ENCODE measurements at places on chromosomes 4 and X.

- no peak overlapping the region for H3K4me3 ChIP-seq
- peak overlapping the region; percentile 43 for H3K27ac ChIP-seq
- no peaks in the 10 kb centered on the region for H3K4me1 ChIP-seq
- DNase-seq: no peak
- H3K36me3 ChIP-seq: peaks cover 38% of the 10 kb centered on the region
- no peaks in the 10 kb centered on the region for H3K27me3 ChIP-seq
Observed at GRCh38 chr4:39763714-39764572, 66.0 kb downstream of the UBE2K start.

DNA sequence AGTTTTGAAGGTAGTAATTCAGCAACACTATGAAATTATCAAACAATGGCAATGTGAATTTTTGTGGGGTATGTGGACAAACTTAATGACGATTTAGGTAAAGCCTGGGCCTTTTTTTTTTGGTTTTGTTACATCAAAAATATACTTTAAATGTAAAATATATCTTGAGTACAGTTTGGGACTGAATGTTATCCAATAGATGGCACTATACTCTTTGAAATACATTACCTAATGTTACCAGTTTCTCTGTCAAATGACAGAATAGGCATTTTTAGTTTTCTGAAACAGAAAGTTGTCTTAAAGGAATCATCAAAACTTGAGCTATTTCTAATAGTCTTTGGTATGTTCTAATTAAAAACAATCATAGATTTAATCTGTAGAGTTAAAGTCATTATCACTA, 1651.9 kb downstream of the C4orf33 start:
- H3K27me3 ChIP-seq: no peaks in the 10 kb centered on the region
- no peaks in the 10 kb centered on the region for H3K4me1 ChIP-seq
- H3K27ac ChIP-seq: no peak overlapping the region
- no peak for DNase-seq

DNA sequence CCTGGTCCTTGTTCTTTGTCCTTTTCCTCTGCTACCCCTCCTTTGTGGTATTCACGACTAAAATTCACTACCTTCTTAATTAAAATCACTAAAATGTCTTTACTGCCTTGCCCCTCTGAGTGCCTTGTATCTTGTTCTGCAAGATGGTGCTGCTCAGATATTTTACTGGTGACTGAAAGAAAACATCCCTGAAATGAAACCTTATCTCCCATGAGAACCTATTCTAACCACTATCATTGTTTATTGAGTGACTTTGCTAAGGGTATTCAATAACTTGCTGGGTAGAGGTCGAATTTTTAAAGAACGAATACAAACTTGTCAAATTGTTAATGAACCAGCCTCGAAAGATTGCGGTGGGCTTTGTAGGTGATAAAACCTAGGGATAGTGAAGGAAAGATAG, 52.8 kb downstream of the SPRY1 start:
- no peaks in the 10 kb centered on the region for H3K27me3 ChIP-seq
- H3K36me3 ChIP-seq: peaks cover 4% of the 10 kb centered on the region
- no peak for DNase-seq
- H3K4me3 ChIP-seq: peak overlapping the region; percentile 47
- H3K27ac ChIP-seq: peak overlapping the region; percentile 43
- H3K4me1 ChIP-seq: peaks cover 63% of the 10 kb centered on the region

GRCh38 chr4:96354036-96354712, 514.3 kb downstream of the PDHA2 start:
- DNase-seq: no peak
- no peaks in the 10 kb centered on the region for H3K27me3 ChIP-seq
- H3K36me3 ChIP-seq: no peaks in the 10 kb centered on the region
- H3K27ac ChIP-seq: no peak overlapping the region
- no peaks in the 10 kb centered on the region for H3K4me1 ChIP-seq
- no peak overlapping the region for H3K4me3 ChIP-seq

GRCh38 chr4:151143162-151143561, 43.7 kb downstream of the RPS3A start:
- no peak overlapping the region for H3K27ac ChIP-seq
- H3K4me1 ChIP-seq: no peaks in the 10 kb centered on the region
- DNase-seq: no peak
- H3K36me3 ChIP-seq: no peaks in the 10 kb centered on the region
- H3K4me3 ChIP-seq: no peak overlapping the region
- H3K27me3 ChIP-seq: peaks cover 5% of the 10 kb centered on the region

- no peaks in the 10 kb centered on the region for H3K36me3 ChIP-seq
- no peak overlapping the region for H3K27ac ChIP-seq
Observed at GRCh38 chr4:169810325-169811323, 52.9 kb upstream of the HPF1 start.

DNA sequence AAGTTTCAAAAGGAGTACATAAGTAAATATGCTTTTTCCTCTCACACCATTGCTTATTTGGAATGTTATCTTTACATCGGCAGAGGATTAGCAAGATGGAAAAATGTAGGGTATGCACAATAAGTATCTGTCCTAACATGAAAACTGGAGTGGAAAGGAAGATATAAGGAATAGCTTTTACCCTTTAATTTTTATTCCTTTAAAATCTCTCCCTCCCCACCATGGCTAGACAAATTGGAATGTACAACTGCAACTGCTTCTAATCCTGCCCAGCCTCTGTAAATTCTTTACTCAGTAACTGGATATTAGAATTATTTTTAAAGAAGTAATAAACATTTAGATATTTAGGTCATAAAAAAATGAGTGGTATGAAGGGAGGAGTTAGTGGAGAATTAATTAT, 171.5 kb downstream of the PCDH18 start:
- H3K27ac ChIP-seq: no peak overlapping the region
- H3K27me3 ChIP-seq: no peaks in the 10 kb centered on the region
- no peak overlapping the region for H3K4me3 ChIP-seq
- DNase-seq: no peak
- no peaks in the 10 kb centered on the region for H3K36me3 ChIP-seq

- H3K27me3 ChIP-seq: peaks cover 8% of the 10 kb centered on the region
- no peak for DNase-seq
- H3K4me1 ChIP-seq: no peaks in the 10 kb centered on the region
- H3K4me3 ChIP-seq: no peak overlapping the region
- no peak overlapping the region for H3K27ac ChIP-seq
- no peaks in the 10 kb centered on the region for H3K36me3 ChIP-seq
Observed at GRCh38 chr4:39441593-39441992, 17.1 kb downstream of the RPL9 start.

DNA sequence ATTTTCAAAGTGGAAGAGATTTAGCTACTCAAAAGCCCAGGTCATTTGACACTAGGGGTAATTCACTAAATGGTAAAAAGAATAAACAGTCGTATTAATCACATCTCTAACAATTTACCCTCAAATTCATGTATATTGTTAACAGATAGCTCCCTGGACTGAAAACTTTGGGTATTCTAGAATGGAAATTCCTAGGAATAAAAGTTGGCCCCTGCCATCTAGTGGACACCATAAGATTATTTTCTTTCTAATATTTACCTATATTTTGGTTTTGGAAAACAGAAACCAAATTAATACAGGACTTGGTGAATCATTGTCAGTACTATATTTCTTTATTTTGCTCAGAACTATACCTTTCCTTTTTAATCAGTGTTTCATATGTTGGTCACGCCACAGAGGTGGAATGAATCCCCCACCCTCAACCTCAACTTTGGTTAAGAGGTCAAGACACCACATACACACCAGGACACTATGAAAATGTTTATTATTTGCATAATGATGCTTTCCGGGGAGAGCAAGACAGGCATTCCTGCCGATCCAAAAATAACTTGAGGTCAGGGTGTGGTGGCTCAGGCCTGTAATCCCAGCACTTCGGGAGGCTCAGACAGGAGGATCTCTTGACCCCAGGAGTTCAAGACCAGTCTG, 96.2 kb upstream of the APOOL start:
- H3K4me3 ChIP-seq: no peak overlapping the region
- no peak overlapping the region for H3K27ac ChIP-seq
- DNase-seq: no peak
- no peaks in the 10 kb centered on the region for H3K36me3 ChIP-seq
- H3K4me1 ChIP-seq: no peaks in the 10 kb centered on the region

- no peaks in the 10 kb centered on the region for H3K36me3 ChIP-seq
- H3K4me3 ChIP-seq: no peak overlapping the region
- no peak for DNase-seq
Observed at GRCh38 chr4:73434311-73434710, 1.7 kb upstream of the AFP start.

GRCh38 chr4:152860046-152860445, 76.1 kb upstream of the FHDC1 start:
- H3K27me3 ChIP-seq: no peaks in the 10 kb centered on the region
- no peak overlapping the region for H3K4me3 ChIP-seq
- H3K36me3 ChIP-seq: peaks cover 5% of the 10 kb centered on the region
- H3K4me1 ChIP-seq: no peaks in the 10 kb centered on the region
- H3K27ac ChIP-seq: no peak overlapping the region

DNA sequence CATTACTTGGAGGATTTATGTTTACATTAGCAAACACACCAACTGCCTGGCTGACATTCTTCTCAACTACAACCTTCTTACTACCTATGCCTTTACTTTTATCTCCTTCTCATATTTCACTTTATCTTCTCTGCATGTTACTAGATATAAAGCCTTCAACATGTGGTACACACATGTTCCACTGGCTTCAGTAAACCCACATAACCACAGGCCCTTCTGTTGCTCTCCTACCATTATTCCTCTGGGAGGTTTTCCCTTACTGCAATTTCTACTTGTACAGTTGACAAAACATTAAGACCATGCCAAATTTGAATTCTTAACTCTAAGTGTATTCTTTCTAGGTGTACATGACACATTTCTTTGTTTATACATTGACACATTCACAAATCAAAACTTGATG, 133.1 kb downstream of the ARAP2 start:
- DNase-seq: no peak
- H3K27ac ChIP-seq: no peak overlapping the region
- H3K36me3 ChIP-seq: peaks cover 16% of the 10 kb centered on the region
- H3K4me3 ChIP-seq: no peak overlapping the region
- H3K27me3 ChIP-seq: no peaks in the 10 kb centered on the region

GRCh38 chrX:65463550-65463949, 71.0 kb downstream of the LAS1L start:
- H3K27ac ChIP-seq: no peak overlapping the region
- no peaks in the 10 kb centered on the region for H3K36me3 ChIP-seq
- H3K4me1 ChIP-seq: no peaks in the 10 kb centered on the region
- no peak for DNase-seq

- H3K27me3 ChIP-seq: peaks cover 33% of the 10 kb centered on the region
- H3K4me3 ChIP-seq: no peak overlapping the region
- H3K4me1 ChIP-seq: no peaks in the 10 kb centered on the region
- H3K27ac ChIP-seq: no peak overlapping the region
Observed at GRCh38 chr4:154506253-154506652, 14.7 kb upstream of the DCHS2 start.

DNA sequence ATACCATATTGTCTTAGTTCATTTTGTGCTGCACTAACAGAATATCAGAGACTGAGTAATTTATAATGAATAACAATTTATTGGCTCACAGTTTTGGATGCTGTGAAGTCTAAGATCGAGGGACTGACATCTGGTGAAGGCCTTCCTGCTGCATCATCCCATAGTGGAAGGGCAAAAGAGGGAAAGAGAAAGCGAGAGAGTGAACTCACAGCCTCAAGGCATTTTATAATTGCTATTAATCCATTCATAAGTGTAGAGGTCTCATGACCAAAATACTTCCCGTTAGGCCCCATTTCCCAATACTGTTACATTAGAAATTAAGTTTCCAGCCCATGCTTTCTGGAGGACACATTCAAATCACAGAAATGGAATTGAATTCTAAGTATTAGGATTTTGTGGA, 554.4 kb downstream of the TRAM1L1 start:
- H3K36me3 ChIP-seq: no peaks in the 10 kb centered on the region
- peaks cover 6% of the 10 kb centered on the region for H3K4me1 ChIP-seq

- peaks cover 7% of the 10 kb centered on the region for H3K27me3 ChIP-seq
- H3K36me3 ChIP-seq: no peaks in the 10 kb centered on the region
- no peaks in the 10 kb centered on the region for H3K4me1 ChIP-seq
- no peak overlapping the region for H3K4me3 ChIP-seq
- no peak overlapping the region for H3K27ac ChIP-seq
Observed at GRCh38 chr4:88771883-88772450, 74.3 kb upstream of the NAP1L5 start.

- H3K4me1 ChIP-seq: no peaks in the 10 kb centered on the region
- DNase-seq: no peak
- H3K27me3 ChIP-seq: peaks cover 2% of the 10 kb centered on the region
- no peaks in the 10 kb centered on the region for H3K36me3 ChIP-seq
- no peak overlapping the region for H3K4me3 ChIP-seq
- no peak overlapping the region for H3K27ac ChIP-seq
Observed at GRCh38 chr4:73859614-73860088, 6.6 kb downstream of the PF4V1 start.

DNA sequence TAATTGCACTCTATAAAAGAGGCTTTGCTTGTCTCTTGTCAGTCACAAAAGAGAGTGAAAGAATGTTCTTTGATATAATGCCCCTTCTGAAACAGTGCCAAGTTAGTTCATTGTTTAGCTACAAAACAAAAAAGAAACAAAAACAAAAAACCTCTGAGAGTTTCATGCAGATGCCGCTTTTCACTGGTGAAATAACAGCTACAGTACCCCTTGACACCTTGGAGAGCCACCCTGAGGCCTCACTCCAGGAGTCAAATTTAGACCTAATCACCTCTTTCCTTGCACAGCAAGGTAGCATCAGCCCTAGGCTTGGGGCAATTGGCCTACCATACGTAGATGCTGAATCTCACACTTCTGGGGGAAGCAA, 185.2 kb downstream of the UNC5C start:
- no peak overlapping the region for H3K4me3 ChIP-seq
- H3K27me3 ChIP-seq: no peaks in the 10 kb centered on the region
- no peaks in the 10 kb centered on the region for H3K4me1 ChIP-seq
- no peak for DNase-seq

- peaks cover 6% of the 10 kb centered on the region for H3K27me3 ChIP-seq
- DNase-seq: no peak
- peaks cover 3% of the 10 kb centered on the region for H3K4me1 ChIP-seq
- H3K4me3 ChIP-seq: no peak overlapping the region
- H3K36me3 ChIP-seq: no peaks in the 10 kb centered on the region
Observed at GRCh38 chr4:40991908-40992307, 222.4 kb downstream of the APBB2 start.

DNA sequence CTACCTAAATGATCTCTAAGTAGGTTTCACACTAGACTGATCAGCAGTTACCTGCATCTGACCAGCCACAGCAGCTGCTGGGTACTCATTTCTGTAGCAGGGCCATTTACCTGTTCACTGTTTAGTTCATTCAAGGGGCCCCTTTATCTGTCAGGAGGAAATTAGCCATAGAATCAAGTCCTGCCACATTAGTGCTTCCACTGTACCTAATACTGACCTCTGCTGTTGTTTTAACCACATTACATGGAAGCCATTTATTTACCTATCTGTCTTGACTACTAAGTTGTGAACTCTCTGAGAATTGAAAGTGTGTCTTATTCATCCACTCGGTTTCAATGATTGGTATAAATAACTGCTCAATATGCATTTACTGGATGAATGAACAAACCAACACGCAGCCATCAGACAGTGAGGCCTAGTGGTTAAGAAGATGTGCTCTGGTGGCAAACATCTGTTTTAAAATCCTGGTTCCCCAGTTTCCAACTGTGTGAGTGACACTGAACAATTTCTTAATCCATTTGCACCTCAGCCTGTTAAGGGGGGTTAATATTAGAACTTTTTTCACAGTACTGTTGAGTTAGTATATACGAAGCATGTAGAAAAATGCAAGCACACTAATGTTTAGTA, 30.0 kb upstream of the ANXA5 start:
- H3K4me3 ChIP-seq: no peak overlapping the region
- H3K27me3 ChIP-seq: peaks cover 7% of the 10 kb centered on the region
- H3K27ac ChIP-seq: no peak overlapping the region
- DNase-seq: no peak
- peaks cover 3% of the 10 kb centered on the region for H3K4me1 ChIP-seq

- peaks cover 3% of the 10 kb centered on the region for H3K27me3 ChIP-seq
- no peak for DNase-seq
- no peak overlapping the region for H3K4me3 ChIP-seq
- no peak overlapping the region for H3K27ac ChIP-seq
- H3K36me3 ChIP-seq: peaks cover 22% of the 10 kb centered on the region
- H3K4me1 ChIP-seq: peaks cover 16% of the 10 kb centered on the region
Observed at GRCh38 chr4:139685180-139685579, 19.6 kb downstream of the MGST2 start.
